ENCODE measurements at places on chromosomes 3 and 15. TPM values are rescaled to one million over a fixed set of nuclear protein-coding genes. Genes with fewer than 3 reads are reported as not detected.

DNA sequence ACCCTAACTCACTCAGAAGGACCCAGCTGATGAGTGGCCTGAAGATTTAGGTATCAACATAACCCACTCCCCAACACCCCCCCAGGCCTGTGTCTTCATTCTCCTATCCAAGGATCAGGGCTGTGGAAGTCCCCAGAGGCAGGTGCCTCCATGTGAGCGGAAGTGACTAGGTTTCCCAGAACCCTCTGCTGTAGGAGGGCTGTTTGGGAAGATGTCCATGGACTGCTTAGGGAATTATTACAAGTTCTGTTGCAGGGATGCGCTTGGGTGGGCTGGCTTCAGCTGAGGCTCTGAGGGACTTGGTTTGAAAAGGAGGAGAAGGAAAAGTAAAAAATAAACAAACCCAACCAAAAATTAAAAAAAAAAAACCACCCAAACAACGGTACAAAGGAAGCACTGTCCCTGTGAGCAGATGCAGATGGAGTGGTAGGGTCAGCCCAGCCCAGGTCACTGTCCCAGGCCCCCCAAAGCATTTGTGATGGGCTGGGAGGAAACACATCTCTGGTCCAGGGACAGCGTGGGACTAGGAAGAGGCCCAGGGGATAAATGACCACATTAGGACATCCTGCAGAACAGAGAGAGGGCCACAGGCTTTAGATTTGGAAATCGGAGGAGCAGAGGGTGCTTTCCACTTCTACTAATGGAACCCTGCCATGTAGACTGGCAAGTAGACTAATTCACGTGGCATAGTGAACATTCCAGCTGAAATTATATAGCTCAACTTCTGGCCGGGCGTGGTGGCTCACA, 12.2 kb upstream of the APOD start:
- H3K4me1 ChIP-seq = no peaks in the 10 kb centered on the region
- no peaks in the 10 kb centered on the region for H3K36me3 ChIP-seq
- H3K27me3 ChIP-seq = peaks cover 9% of the 10 kb centered on the region
- H3K27ac ChIP-seq = no peak overlapping the region
- no peak for DNase-seq
- H3K4me3 ChIP-seq = no peak overlapping the region

GRCh38 chr3:114790752-114791151, 356.3 kb downstream of the ZBTB20 start:
- no peaks in the 10 kb centered on the region for H3K36me3 ChIP-seq
- DNase-seq = no peak
- H3K4me1 ChIP-seq = no peaks in the 10 kb centered on the region
- no peak overlapping the region for H3K4me3 ChIP-seq
- H3K27me3 ChIP-seq = no peaks in the 10 kb centered on the region

DNA sequence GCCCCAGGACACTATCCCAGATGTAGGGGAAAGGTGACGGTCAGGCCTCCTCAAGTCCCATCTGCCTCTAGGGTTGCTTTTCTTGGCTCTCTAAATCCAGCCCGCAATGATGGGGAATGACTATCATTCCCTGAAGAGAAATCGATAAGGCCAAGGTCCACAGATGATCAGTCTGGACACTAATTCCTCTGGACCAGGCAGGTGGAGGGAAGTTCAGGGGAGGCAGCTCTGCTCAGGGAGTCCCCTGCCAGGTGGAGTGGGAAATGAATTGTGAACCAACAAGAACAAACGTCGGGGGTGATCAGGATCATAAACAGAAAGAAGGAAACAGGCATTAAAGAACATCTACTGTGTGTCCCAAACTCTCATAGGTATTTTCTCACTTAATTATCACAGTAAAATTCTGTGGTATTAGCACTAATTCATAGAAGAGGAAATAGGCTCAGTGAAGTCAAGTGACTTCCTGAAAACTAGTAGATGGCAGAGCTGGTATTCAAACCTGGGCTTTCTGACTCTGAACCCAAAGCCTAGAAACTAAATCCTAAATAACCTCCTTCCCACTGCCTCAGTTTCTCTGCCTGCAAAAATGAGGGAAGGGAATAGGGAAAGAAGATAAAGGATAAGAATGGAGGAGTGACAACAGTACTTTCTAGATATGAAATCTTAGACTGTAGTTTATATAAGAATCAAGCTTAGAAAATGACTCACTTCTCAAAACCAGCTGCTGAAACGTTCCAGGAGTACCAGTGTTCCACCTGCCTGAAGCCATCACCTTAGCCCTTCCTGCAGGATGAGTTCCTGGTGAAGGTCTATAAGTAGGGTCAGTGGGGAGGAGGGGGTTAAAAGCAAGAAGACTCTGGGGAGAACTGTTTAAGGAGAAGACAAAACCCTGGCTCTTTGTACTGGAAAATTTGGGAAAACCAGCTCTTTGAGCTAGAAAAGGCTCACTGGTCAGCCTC, 7.5 kb downstream of the BMF start:
- H3K4me1 ChIP-seq = peaks cover 73% of the 10 kb centered on the region
- H3K4me3 ChIP-seq = no peak overlapping the region
- no peaks in the 10 kb centered on the region for H3K36me3 ChIP-seq
- no peaks in the 10 kb centered on the region for H3K27me3 ChIP-seq

DNA sequence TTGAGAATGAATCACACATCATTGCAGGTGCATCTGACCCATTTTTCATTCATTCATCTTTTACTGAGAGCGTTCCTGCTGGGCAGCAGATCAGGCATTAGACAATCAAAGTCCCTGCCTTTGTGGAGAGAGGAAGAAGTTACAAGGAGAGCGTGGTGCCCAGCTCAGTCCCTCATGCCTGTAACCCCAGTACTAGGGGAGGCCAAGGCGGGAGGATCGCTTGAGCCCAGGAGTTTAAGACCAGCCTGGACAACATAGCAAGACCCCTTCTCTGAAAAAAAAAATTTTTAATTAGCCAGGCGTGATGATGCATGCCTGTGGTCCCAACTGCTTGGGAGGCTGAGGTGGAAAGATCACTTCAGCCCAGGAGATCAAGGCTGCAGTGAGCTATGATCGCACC, 35.0 kb upstream of the MEX3B start:
- no peak for DNase-seq
- H3K4me1 ChIP-seq = peaks cover 13% of the 10 kb centered on the region

DNA sequence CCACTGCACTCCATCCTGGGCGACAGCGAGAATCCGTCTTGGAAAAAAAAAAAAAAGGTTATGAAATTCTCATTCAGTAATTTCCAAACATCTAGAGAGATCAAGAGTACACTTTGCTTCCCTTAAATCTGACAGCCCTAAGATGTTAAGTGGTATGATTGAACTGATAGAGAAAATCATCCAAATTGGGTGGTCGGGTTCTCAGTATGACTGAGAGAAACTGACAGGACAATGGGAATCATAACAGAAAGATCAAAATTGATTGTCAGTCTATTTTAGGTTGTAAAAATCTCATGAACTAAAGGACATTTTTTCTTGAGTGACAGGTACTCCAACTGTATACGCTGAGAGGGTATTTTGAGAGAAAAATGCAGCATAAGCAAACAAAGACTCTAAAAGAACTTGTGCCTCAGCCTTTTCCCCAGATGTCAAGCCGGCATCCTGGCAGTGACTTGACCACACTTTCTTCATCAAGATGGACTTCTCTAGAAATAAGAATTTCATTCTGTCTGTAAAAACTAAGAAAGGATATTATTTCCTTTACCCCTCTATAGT, 65.8 kb downstream of the MYO5A start:
- H3K27me3 ChIP-seq = no peaks in the 10 kb centered on the region
- DNase-seq = no peak
- H3K36me3 ChIP-seq = no peaks in the 10 kb centered on the region
- H3K4me1 ChIP-seq = peaks cover 9% of the 10 kb centered on the region
- no peak overlapping the region for H3K4me3 ChIP-seq
- H3K27ac ChIP-seq = no peak overlapping the region

DNA sequence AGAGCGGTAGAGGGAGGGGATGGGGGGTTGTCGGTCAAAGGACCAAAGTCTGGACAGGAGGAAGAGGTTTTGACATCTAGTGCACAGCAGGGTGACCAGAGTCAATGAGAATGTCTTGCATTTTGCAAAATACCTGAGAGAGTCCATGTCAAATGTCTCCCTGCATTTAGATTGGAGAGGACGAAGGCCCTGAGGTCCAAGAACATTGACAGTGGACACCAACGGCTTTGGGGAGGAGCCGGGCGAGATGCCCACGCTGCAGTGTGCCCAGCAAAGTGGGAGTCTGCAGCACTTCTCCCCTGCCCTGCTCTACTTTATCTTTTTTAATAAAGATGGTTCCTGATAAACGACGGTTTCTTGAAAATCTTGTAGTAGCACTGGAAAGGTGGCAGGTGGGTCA, 67.4 kb upstream of the TAMM41 start:
- H3K4me1 ChIP-seq = no peaks in the 10 kb centered on the region
- no peak for DNase-seq
- no peak overlapping the region for H3K27ac ChIP-seq
- H3K36me3 ChIP-seq = no peaks in the 10 kb centered on the region
- H3K27me3 ChIP-seq = no peaks in the 10 kb centered on the region

DNA sequence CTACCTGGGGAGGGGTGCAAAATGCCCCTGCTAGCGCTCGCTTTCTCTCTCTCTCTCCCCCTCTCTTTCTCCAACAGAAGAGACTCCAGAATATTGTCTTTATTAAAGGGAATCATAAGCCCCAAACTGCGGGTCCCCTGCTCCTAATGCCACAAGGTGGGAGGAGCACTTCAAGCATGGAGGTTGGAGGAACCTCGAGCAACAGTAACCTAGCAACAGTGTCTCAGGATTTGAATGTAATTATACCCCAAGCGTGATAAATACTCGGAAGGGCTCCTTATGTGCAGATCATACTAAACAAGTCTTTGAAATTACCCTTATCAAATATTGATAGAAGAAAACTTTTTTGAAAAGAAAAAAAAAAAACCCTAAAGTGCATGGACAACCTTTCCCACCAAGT, 582.2 kb upstream of the PPP2R3A start:
- no peak overlapping the region for H3K27ac ChIP-seq
- DNase-seq = no peak
- H3K4me3 ChIP-seq = no peak overlapping the region
- H3K36me3 ChIP-seq = no peaks in the 10 kb centered on the region
- H3K4me1 ChIP-seq = no peaks in the 10 kb centered on the region
- H3K27me3 ChIP-seq = no peaks in the 10 kb centered on the region

DNA sequence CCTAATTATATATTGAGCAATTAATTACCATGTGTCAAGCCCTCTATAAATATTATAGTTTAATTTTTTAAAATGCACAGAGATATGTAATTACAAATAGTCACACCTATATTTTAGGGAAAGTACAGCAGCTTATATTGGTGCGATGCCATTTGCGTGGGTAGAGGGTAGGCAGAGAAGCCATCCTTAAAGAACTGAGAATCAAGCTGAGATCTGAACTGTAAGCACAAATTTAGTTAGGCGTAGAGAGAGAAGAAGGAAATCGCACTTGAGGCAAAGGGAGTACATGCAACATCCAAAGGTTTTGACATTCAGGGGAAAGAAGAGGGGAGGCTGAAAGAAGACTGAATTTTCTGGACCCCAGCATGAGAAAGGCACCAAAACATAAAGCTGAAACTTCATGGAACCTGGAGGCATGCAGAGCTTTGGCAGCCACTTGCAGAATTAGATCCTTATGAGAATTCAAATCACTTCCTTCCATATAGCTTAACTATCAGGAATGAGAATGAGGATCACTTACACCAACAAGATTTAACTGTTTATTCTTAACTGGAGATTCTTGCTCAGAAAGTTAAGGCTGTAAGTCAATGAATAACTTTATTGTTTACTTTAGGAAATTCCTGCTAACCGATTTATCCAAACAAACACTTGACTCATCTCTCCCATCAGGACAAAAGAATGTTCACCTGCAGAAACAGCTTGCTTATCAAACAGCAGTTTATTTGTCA, 114.3 kb downstream of the TGFBR2 start:
- no peaks in the 10 kb centered on the region for H3K36me3 ChIP-seq
- H3K27ac ChIP-seq = no peak overlapping the region
- no peaks in the 10 kb centered on the region for H3K27me3 ChIP-seq
- no peak overlapping the region for H3K4me3 ChIP-seq

GRCh38 chr3:42690766-42691680, 5.7 kb downstream of the KLHL40 start:
- no peak overlapping the region for H3K4me3 ChIP-seq
- no peaks in the 10 kb centered on the region for H3K36me3 ChIP-seq
- DNase-seq = no peak
- H3K4me1 ChIP-seq = no peaks in the 10 kb centered on the region
- no peak overlapping the region for H3K27ac ChIP-seq

GRCh38 chr3:46095307-46095706, 68.0 kb upstream of the XCR1 start:
- H3K4me3 ChIP-seq = no peak overlapping the region
- H3K27me3 ChIP-seq = no peaks in the 10 kb centered on the region
- H3K27ac ChIP-seq = no peak overlapping the region
- H3K36me3 ChIP-seq = no peaks in the 10 kb centered on the region
- H3K4me1 ChIP-seq = no peaks in the 10 kb centered on the region

GRCh38 chr3:58627570-58627885, 39.0 kb downstream of the FAM3D start:
- no peak overlapping the region for H3K4me3 ChIP-seq
- H3K36me3 ChIP-seq = no peaks in the 10 kb centered on the region
- H3K4me1 ChIP-seq = peaks cover 18% of the 10 kb centered on the region

- no peaks in the 10 kb centered on the region for H3K36me3 ChIP-seq
- DNase-seq = no peak
- no peaks in the 10 kb centered on the region for H3K4me1 ChIP-seq
- H3K4me3 ChIP-seq = no peak overlapping the region
- H3K27ac ChIP-seq = no peak overlapping the region
- no peaks in the 10 kb centered on the region for H3K27me3 ChIP-seq
These were observed 80.9 kb upstream of the ARHGEF26 start for GRCh38 chr3:154040283-154040682.

DNA sequence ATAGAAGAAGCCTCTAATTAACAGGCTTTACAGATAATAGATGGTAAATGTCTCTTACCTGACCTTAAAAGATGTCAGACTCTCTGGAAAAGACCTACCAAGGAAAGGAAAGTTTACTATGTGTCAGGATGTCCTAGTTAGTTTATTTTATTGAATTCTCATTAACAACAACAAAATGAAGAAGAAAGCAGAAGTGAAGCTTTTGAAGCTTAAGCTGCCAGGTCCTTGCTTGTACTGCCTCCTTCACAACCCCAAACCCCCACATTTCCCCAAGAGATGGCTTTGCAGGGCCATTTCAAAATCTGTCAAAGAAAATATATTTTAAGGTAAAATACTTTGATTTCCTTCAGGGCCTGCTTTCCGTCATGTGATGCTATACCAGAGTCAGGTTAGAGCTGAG, 798.4 kb downstream of the TUSC7 start:
- peaks cover 7% of the 10 kb centered on the region for H3K4me1 ChIP-seq
- no peak for DNase-seq
- H3K4me3 ChIP-seq = no peak overlapping the region
- H3K27me3 ChIP-seq = no peaks in the 10 kb centered on the region
- no peaks in the 10 kb centered on the region for H3K36me3 ChIP-seq

DNA sequence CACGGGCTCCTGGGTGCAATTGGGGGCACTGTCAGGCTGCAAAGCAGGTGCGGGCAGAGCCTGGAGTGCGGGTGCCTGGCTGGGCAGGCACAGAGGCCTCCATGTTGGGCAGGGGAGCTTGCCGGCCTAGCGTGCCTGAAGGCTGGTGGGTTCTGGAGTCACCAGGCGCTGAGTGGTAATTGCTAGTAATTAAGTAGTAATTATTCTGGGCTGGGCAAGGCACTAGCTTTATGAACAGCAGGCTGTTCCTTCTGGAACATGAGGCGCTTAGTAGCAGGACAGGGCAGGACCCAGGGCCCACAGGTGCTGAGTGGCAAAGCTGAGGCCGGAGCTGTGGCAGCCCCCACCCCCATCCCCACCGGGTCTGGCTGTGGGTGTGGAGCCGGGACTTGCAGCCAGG, 25.3 kb downstream of the PLXNA1 start:
- peaks cover 28% of the 10 kb centered on the region for H3K4me1 ChIP-seq
- no peaks in the 10 kb centered on the region for H3K27me3 ChIP-seq

CCDC33 gene
- 0.96 TPM for total RNA-seq

IMPG2 gene
- 0.26 TPM for total RNA-seq

FEZF2 gene
- not detected for total RNA-seq

GOLGA6L4 gene
- 3.3 TPM for total RNA-seq

NTRK3 gene
- total RNA-seq = 14.5 TPM

TMED3 gene
- total RNA-seq = 135 TPM

FBXW12 gene
- total RNA-seq = not detected

ZMYND10 gene
- 0.39 TPM for total RNA-seq

CKMT1A gene
- 1.2 TPM for total RNA-seq
